Pancreas (tissue), 10 donors: ENCODE measurements at places on chromosomes 11 and 22.

GRCh38 chr11:74446532-74446938 is 20.8 kb downstream of the KCNE3 start:
- H3K4me1 ChIP-seq: peaks cover 28% of the 10 kb centered on the region
- no peak overlapping the region for H3K27ac ChIP-seq
- H3K27me3 ChIP-seq: no peaks in the 10 kb centered on the region
- no peaks in the 10 kb centered on the region for H3K36me3 ChIP-seq

DNA sequence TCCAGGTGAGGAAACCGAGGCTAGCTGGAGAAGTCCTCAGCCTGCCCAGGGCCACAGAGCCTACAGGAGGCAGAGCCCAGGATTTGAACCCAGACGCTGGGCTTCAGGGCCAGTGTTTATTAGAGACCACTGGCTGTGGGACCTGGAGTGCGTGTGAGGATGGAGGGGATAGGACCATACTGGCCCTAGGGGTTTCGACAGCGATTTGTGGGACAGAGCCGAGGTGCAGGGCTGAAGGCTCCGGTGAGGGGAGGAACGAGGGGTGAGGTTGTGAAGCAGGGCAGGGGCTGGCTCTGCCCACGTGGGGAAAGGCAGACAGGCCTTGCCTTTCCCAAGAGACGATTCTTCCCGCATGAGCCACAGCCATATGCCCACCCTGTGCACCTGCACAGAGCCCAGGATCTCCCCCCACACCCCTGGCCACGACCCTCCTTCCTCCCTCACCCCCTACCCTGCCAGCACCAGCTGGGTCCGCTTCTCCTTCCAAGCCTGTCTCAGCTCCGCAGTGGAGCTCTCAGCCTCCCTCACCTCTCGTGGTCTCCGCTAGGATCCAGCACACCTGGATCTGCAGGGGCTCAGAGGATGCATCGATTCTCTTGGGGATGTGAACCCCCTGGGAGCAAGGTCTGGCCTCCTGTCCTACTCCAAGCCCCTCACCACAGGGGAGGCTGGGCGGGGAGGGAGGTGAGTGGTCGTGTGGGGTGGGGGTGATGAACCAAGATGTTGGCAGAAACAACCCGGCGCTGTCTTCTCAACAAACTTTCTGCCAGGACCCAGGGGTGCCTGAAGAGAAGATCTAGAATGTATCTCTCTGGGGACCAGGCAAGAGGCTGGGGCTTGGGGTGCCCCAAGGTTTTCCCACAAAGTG is 58.4 kb downstream of the RTL6 start:
- no peak overlapping the region for H3K27ac ChIP-seq
- H3K36me3 ChIP-seq: no peaks in the 10 kb centered on the region
- no peaks in the 10 kb centered on the region for H3K27me3 ChIP-seq
- H3K4me1 ChIP-seq: no peaks in the 10 kb centered on the region
- no peak for DNase-seq
- H3K4me3 ChIP-seq: no peak overlapping the region

GRCh38 chr11:27700351-27701301 is at the start of gene BDNF:
Gene BDNF, minus strand, starts transcription at chr11:27700455. Its CDS starts 41,891 bp downstream, at chr11:27658564.
- H3K4me3 ChIP-seq: peak within 1 kb of the TSS; percentile 44
- H3K27ac ChIP-seq: no peak within 1 kb of the TSS
- peaks cover 4% of the 10 kb centered on the region for H3K4me1 ChIP-seq
- H3K36me3 ChIP-seq: no peaks in the 10 kb centered on the region

DNA sequence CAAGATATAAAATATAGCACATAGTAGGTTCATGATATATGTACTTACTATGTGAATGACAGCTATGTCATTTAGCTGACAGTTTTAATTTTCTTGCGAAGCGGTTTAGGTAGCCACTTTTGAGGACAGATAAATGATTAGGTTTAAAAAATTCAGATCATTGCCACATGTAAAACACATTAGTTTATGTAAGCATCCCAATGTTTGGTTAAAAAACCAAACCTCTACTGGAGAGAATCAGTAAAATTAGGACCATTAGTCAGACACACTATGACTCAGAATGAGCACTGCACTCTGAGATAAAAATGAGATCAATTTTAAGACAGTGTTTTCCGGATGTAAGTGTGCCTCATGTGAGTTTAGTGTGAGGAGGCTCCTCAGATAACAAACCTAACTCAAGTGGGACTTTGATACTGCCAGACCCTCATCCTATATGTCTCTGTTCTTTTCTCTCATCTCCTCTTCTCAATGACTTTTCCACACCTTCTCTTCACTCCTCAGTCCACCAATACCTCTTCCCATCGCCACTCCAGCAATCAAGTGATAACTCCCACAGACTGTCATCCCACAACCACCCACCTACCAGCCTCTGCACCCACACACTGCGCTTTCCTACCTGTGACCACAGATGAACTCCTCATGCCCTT is 6.8 kb upstream of the OR2AT4 start:
- no peak for DNase-seq
- H3K36me3 ChIP-seq: no peaks in the 10 kb centered on the region
- H3K27me3 ChIP-seq: no peaks in the 10 kb centered on the region
